ENCODE measurements at places on chromosomes 7 and 10.

- peak; percentile 12 for DNase-seq
These were observed 429.1 kb upstream of the NFE2L3 start for GRCh38 chr7:25722856-25723255.

- no peak for DNase-seq
These were observed 6.2 kb downstream of the PARP12 start for GRCh38 chr7:140056431-140057142.

GRCh38 chr10:30114881-30115625 lies 55.7 kb upstream of the JCAD start:
- DNase-seq, result peak; percentile 62

DNA sequence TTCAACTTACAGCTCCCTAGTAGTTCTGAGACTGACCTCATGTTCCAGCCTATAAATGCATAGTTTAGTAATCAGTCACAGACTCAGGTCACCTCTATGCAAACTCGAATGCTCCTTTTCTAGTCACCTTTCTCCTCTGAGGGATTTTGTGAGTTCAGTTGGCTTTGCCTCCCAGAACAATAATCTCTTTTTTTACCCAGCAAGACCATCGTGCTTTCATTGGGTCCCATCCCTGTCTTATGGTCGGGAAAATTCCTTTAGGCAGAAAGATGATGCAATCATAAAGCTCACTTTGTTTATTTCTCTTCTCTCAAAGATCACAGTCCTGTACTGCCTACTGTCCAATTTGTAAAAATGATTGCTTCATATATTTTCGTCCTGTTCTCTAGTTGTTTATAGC lies 38.4 kb downstream of the TWIST1 start:
- peak; percentile 37 for DNase-seq

DNA sequence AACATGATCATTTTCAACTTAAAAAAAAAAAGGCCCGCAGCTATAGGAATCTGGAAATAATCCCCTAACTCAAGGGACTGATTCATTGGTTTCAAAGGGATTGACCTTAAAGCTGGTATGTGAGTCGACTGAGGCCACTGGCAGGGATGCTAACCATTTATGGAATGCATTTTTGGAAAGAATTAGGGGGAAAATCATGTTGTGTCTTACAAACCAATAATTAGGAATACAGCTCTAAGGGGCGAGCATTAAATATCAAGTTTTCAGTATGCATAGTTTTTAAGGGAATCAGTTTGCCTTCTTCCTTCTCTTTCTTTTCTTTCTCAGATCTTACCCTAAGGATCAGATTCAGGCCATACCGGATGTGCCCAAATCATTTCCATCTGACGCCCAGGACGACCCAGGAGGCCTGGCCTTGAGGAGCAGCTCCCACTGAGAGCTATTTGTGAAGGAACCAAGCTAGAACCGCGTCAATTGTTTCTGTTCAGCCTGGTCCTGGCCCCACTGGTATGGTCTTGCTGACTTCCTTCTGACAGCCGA lies 48.7 kb downstream of the BPGM start:
- DNase-seq, result peak; percentile 63

DNA sequence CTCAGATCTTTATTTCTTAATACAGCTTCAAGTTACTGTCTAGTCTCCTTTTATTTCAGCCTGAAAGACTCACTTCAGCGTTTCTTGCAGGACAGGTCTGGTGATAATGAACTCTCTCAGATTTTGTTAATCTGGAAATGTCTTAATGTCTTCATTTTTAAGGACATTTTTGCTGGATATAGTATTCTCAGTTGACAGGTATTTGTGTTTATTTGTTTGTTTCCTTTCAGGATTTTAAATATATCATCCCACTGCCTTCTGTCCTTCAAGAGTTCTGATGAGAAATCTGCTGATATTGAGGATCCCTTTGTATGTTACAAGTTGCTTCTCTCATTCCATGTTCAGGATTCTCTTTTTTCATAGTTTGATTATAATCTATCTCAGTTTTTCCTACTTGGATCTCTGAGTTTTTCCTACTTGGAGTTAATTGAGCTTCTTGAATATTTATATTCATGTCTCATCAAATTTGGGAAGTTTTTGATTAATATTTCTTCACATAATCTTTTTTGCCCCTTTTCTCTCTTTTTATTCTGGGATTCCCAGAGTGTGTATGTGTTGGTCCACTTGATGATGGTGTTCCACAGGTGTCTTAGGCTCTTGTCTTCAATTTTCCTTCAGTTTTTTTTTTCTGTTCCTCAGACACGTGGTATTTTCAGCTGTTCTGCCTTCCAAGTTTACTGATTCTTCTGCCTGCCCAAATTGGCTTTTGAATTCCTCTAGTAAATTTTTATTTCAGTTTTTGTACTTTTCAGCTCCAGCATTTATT lies 49.9 kb downstream of the PTEN start:
- peak; percentile 17 for DNase-seq

- peak; percentile 49 for DNase-seq
These were observed 206.7 kb downstream of the KIAA1217 start for GRCh38 chr10:24415455-24416125.

- no peak for DNase-seq
These were observed 74.4 kb upstream of the SFMBT2 start for GRCh38 chr10:7485244-7485556.

DNA sequence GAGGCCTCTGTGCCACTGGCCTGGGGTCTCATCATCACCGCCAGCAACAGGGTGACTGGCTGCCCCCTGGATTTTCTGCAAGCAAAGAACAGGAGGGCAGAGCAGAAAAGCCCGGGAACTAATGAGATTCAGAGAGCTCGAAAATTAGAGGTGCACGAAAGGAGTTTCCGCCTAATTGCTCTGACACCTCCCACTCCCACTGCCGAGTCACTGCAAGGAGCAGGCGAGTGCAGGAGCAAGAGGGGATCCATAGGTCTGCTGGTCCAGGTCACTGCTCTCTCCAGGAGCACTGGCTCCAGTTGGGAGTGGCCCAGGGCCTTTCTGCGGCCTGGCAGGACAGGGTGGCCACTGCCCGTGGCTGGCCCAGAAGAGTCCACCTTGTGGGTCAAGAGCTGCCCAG lies 276.2 kb downstream of the KCNMA1 start:
- no peak for DNase-seq

- DNase-seq, result peak; percentile 37
These were observed 852 bp upstream of the KLF6 start for GRCh38 chr10:3785851-3786271.

GRCh38 chr7:19610194-19610943 lies 98.5 kb downstream of the POLR1F start:
- no peak for DNase-seq

GRCh38 chr7:5382281-5382892 lies 41.2 kb downstream of the TNRC18 start:
- peak; percentile 37 for DNase-seq

DNA sequence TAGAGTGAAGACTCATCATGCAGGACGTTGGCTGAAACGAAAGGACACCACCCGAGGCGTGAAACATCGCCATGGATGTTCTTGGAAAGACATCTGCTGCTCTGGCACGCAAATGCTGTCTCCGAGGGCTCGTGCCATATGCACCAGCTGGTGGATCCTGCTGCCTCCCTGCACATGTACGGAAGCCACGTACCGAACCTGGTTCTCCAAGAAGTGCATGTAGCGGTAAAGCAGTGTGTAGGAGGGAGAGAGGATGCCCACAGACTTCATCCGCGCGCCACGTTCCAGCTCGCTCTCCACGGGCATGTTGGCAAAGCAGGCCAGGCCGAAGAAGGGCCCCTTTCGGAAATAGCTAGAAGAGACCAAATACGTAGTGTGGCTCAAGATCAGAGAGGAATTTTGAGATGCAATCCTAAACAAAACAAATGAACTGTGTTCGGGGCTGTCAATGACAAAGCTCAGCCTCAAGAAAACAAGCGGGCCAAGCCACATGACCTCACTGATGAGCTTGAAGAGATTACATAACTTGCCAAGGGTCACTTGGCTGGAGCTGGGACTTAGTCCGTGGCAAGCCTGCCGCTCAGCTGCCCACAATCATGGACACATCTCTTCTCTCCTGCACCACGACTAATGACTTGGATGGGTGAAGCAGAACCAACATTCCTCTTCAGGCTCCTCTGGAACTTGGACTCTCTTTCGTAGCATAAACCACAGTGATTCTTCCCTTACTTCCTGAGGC lies 16.5 kb downstream of the DENND11 start:
- DNase-seq, result peak; percentile 70

GRCh38 chr10:33669904-33670303 lies 335.4 kb upstream of the NRP1 start:
- DNase-seq, result no peak

GRCh38 chr10:50216894-50217293 lies 34.4 kb downstream of the ASAH2 start:
- peak; percentile 34 for DNase-seq

DNA sequence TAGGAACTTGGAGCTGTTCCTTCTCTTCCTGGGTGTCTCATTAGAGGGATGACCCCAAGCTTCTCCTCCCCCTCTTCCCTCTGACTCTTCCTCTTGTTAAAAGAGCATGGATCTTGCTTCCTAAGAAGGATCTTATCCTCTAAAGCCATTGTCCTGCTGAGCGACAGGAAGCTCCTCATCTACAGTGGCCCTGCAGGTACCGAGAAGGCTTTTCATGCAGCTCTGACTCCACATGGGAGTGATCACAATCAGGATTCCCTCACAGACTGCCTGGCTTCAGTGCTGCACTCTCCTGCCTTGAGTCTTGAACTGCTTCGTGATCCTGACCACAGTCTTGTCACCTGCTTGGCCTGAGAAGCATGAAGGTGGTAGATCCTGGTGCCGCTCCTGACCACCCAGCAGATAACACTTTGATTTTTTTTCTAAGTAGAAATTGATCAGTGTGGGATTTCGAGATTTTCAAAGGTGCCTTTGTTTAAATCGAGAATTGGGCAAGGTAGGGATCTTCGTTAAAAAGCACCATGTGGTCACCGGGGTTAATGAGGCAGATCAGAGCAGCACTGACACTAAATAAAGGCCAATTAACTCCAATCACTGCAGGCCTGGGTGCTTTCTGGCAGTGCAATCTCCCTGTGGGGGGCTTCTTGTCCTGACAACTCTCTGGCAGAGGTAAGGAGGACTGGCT lies 376.4 kb downstream of the NRG3 start:
- no peak for DNase-seq

GRCh38 chr10:124170631-124171030 lies 77.2 kb upstream of the CHST15 start:
- DNase-seq, result no peak

- DNase-seq, result no peak
These were observed 47.5 kb upstream of the ADGRA1 start for GRCh38 chr10:133040198-133040597.

DNA sequence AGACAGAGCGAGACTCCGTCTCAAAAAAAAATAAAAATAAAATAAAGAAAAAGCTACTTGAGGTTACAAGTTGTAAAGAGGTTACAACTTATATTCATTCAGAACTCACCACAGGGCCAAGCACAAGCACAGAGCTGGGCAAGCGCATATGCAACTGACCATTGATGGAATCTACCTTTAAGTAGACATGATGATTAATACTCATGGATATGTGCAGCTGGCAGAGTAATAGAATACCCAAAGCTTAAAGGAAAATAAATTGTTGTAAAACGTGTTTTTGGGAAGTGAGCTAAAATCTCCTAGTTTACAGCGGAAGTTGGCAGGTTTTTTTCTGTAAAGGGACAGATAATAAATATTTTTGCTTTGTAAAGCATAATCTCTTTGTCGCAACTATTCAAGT lies 111.6 kb downstream of the TMEM168 start:
- no peak for DNase-seq

- peak; percentile 69 for DNase-seq
These were observed 77.1 kb upstream of the DUSP5 start for GRCh38 chr10:110420401-110421193.

DNA sequence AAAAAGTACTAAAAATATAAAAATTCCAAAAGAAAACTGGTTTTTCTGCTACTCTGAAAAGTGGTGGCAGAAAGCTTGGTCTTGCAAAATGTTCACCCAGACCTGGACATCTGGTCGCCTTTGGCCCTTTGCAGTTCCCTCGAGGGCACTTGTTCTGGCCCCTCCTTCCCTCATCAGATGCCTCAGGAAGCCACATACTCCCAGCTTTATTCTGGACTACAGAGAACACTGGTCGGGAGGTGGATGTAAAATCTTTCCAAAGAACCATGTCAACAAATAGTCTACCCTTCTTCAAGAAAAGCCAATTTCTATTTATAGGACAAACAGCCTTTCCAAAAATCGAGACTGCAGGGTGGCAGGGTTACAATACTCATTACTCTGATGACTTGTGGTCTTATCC lies 726.1 kb downstream of the TNS3 start:
- DNase-seq, result no peak

- no peak for DNase-seq
These were observed 723 bp upstream of the TES start for GRCh38 chr7:116209561-116210070.

DNA sequence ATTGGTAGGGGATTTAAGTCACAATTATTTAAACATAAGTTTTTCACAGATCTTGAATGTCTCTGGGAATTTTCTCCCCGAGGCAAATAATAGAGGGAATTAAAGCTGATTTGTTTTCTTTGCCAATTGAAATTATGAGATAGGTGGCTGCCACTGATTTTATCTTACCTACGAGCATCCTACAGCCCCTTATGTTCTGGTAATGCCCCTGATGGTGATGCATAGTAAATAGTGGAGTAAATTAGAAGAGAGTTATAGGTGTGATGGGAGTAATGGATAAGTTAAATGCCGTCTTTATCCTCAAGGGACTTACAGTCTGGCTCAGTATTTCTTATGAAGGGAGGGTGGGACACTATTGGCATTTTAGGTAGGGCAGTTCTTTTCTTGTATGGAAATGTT lies 58.1 kb downstream of the HDAC9 start:
- no peak for DNase-seq

DNA sequence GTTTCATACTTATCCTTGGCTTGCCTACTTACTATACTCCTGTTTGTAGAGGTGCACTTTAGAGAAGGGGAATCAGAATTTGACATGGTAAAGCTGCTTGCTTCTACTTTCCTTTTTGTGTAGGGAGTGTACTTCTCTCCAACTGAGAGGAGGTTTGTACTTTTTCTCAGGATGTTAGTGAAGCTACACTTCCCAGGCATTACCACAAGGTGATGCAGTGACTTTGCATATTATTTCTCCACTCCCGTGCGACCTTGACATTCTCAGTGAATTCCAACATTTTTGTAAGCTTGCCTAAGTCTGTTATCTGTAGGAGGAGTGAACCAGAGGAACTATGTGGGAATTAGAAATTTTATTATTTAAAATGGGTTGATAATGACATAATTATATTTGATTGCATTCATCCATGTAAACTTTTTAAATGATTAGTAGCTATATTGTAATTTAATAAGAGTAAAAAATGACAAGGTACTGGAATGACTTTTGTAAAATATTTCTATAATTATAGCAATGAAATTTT lies 5.2 kb downstream of the TAX1BP1 start:
- DNase-seq, result peak; percentile 85

- no peak for DNase-seq
These were observed 8.2 kb upstream of the MPP7 start for GRCh38 chr10:28311104-28311503.

GRCh38 chr10:34638406-34639054 lies 176.6 kb downstream of the PARD3 start:
- DNase-seq, result peak; percentile 92

GRCh38 chr10:34710391-34710751 lies 104.7 kb downstream of the PARD3 start:
- DNase-seq, result peak; percentile 77

GRCh38 chr7:106768324-106768751 lies 96.7 kb upstream of the PIK3CG start:
- no peak for DNase-seq

- DNase-seq, result no peak
These were observed 6.9 kb upstream of the TNS3 start for GRCh38 chr7:47588704-47589225.

- DNase-seq, result no peak
These were observed 195.1 kb downstream of the HECW1 start for GRCh38 chr7:43307522-43307921.

GRCh38 chr10:85513436-85513835 lies 853.2 kb downstream of the GRID1 start:
- no peak for DNase-seq
